ENCODE measurements at places on chromosomes 5 and 9.

GRCh38 chr9:132160802-132161742 is 786 bp upstream of the NTNG2 start:
- peak; percentile 39 for DNase-seq

DNA sequence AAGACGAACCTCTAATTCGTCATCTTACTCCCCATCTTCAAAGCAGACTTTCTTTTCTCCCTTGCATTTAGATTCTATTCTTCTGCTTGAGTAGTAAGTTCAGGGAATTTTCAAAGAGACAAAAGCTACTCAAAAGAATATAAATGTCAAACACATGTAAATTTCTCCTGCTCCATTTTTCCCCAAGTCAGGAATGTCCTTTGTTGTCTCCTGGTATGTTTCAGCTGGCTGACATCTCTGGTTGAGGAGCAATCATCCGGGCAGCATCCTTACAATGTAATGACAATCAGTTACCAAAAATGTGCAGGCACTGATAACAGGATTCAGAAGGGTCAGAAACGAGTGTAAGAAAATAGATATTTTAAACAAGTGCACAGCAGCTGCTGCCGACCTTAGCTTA is 47.6 kb upstream of the PPP1R2B start:
- DNase-seq: no peak

DNA sequence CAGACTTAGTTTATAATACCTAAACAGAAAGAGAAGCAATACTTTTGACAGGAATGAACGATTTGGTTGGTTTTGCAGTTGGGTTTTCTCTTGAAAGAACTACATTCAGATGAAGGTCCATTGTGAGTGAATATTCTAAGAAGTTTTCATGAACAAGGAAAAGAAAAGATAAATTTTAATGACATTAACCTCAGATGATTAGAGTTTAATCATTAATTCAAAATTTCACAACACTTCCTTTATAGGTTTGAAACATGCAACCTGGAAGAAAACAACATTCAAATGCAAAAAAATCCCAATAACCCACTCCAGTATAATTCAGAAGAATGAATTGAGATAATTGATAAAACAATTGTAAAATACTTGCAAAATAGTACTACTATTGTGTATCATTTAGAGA is 23.8 kb downstream of the EQTN start:
- no peak for DNase-seq

DNA sequence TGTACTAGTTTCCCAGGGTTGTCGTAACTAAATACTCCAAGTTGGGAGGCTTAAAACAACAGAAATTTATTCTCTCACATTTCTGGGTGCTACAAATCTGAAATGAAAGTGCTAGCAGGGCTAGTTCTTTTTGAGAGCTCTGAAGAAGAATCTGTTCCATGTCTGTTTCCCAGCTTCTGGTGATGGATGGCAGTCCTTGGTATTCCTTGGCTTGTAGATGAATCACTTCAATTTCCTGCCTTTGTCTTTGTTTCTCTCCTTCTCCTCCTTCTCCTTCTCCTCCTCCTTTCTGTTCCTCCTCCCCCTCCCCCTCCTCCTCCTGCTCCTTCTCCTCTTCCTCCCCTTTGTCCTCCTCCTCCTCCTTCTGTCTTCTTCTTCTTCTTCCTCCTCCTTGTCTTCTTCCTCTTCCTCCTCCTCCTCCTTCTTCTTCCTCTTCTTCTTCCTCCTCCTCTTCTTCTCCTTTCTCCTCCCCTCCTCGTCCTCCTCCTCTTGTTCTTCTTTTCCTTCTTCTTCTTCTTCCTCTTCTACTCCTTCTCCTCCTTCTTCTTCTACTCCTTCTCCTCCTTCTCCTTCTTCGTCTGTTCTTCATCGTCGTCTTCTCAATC is 104.7 kb upstream of the ANKRD55 start:
- DNase-seq: no peak

DNA sequence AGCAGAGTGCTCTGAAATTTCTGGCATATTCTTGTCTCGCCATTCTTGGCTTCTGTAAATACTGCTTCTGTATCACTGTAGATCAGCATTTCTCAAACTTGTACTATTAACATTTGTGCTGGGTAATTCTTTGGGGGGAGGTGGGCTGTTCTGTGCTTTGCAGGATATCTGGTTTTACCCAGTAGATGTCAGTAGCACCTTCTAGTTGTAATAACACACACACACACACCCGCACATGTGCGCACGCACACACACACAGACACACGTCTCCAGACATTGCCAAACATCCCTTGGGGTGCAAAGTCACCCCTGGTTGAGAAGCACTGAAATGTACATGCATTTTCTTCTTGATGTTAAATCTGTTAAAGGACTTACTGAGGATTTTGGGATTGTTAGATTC is 304.1 kb downstream of the MAT2B start:
- no peak for DNase-seq

- no peak for DNase-seq
Measured at GRCh38 chr5:72503888-72504491, 3.2 kb downstream of the ZNF366 start.

- DNase-seq: no peak
Measured at GRCh38 chr9:17993024-17993423, 414.2 kb downstream of the SH3GL2 start.

DNA sequence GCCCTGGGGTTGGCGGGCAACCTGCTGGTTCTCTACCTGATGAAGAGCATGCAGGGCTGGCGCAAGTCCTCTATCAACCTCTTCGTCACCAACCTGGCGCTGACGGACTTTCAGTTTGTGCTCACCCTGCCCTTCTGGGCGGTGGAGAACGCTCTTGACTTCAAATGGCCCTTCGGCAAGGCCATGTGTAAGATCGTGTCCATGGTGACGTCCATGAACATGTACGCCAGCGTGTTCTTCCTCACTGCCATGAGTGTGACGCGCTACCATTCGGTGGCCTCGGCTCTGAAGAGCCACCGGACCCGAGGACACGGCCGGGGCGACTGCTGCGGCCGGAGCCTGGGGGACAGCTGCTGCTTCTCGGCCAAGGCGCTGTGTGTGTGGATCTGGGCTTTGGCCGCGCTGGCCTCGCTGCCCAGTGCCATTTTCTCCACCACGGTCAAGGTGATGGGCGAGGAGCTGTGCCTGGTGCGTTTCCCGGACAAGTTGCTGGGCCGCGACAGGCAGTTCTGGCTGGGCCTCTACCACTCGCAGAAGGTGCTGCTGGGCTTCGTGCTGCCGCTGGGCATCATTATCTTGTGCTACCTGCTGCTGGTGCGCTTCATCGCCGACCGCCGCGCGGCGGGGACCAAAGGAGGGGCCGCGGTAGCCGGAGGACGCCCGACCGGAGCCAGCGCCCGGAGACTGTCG is 976 bp downstream of the RXFP3 start:
- DNase-seq: no peak

DNA sequence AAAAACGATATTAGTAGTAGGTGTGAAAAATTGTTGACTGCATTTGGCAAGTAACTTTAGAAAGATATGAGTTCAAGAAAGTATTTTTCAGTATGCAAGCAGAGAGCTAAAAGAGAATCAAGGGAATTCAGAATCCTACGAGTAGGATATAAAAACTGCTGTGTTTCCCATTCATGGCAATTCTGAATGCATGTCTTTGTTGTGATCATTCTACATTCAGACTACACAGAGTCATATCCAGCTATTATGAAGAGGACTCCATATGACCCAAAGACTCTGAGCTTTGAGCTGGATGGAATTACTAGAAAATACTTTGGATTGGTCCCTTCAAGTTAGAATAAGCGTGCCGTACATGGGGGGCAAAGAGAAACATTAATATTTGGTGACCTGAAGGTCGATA is 12.0 kb downstream of the IFNE start:
- no peak for DNase-seq

GRCh38 chr5:5423586-5423985 is 1.1 kb downstream of the ICE1 start:
- no peak for DNase-seq

- no peak for DNase-seq
Measured at GRCh38 chr9:93061791-93062763, 3.6 kb downstream of the SUSD3 start.

DNA sequence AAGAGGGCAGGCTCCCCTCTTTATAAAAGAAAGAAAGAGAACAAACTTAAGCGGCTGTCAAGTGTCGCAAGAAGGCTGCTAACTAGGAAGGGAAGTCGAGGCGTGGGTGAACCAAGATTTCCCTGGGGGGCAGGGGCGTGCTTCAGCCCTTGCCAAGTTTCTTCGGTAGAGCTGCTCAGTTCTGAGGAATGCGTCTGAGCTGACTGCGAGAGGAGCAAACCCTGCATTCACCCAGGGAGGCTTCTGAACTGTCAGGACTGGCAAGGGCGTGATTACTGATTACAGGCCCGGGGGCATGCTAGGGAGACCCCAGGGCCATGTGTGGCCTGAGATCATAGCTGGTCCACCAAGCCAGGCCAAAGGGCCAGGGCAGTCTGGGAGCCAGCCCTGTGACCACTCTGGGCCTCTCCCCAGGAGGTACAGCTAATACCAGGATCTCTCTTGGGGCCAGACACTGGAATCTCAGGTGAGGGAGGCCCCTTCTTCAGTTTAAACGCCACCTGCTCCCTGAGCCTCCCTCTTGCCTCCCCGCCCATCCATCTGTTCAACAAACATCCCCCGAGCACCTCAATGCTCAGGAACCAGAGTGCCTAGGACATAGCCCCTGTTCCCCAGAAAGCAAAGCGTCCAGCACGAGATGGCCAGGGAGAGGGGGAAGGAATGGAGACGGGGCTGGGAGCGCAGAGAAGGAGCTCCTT is 30.9 kb downstream of the SARDH start:
- DNase-seq: peak; percentile 60

- no peak for DNase-seq
Measured at GRCh38 chr5:107873877-107874276, 203.1 kb upstream of the EFNA5 start.

DNA sequence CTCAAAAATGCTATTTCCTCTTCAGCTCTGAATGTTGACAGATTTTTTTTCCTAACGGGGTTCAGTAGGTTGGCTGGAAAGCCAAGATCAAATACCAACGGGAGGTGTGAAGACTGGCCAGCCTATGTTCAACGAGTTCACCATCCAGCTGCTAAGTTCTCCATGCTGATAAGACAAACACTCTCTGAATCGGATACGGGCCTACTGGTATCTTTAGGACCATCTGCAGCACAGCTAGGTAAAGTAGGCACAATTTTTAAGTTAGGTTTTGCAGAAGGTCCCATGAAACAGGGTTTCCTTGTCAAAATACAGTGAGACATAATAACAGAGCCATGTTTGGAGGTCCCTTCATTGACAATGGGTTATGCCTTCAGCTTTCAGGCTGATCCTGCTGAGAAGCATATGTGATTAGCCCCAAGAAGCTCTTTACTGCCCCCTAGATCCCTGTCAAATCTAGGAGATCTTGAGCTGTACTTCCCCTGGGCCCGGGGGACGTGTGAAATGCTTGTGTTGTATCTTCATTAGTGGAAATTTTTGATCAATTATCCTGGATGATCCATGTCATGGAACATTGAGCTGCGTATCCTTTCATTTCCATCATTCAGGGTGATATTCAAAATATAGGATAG is 60.6 kb downstream of the PGM5 start:
- no peak for DNase-seq

- DNase-seq: no peak
Measured at GRCh38 chr5:9497347-9497746, 48.5 kb downstream of the SEMA5A start.

GRCh38 chr9:16031971-16032370 is 479.1 kb downstream of the CCDC171 start:
- DNase-seq: no peak

GRCh38 chr5:132476876-132477781 is 13.4 kb downstream of the IRF1 start:
- DNase-seq: no peak

GRCh38 chr5:1428107-1428506 is 17.1 kb downstream of the SLC6A3 start:
- DNase-seq: no peak

DNA sequence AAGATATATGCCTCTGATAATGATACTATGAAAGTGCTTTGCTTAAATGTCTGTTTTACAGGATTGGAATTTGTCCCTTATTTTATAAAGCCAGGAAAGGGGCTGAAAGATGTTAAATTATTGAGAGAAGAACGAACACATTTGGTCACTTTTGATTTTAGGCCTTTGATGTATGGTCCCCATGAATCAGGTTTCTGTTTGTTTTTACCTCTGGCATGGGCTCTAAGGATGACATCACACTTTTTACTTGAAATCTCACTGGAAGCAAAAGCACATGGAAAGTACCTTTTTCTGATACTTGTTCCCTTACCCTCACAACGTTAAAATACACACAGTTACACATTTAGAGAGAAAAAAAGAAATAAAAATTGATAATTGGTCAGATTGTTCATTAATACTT is 6.9 kb downstream of the OTULIN start:
- DNase-seq: no peak

DNA sequence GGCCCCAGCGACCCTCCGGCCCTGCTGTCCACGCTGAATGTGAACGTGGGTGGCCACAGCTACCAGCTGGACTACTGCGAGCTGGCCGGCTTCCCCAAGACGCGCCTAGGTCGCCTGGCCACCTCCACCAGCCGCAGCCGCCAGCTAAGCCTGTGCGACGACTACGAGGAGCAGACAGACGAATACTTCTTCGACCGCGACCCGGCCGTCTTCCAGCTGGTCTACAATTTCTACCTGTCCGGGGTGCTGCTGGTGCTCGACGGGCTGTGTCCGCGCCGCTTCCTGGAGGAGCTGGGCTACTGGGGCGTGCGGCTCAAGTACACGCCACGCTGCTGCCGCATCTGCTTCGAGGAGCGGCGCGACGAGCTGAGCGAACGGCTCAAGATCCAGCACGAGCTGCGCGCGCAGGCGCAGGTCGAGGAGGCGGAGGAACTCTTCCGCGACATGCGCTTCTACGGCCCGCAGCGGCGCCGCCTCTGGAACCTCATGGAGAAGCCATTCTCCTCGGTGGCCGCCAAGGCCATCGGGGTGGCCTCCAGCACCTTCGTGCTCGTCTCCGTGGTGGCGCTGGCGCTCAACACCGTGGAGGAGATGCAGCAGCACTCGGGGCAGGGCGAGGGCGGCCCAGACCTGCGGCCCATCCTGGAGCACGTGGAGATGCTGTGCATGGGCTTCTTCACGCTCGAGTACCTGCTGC is 839 bp downstream of the KCNV2 start:
- DNase-seq: no peak

- DNase-seq: no peak
Measured at GRCh38 chr5:158947846-158948245, 151.9 kb downstream of the EBF1 start.

DNA sequence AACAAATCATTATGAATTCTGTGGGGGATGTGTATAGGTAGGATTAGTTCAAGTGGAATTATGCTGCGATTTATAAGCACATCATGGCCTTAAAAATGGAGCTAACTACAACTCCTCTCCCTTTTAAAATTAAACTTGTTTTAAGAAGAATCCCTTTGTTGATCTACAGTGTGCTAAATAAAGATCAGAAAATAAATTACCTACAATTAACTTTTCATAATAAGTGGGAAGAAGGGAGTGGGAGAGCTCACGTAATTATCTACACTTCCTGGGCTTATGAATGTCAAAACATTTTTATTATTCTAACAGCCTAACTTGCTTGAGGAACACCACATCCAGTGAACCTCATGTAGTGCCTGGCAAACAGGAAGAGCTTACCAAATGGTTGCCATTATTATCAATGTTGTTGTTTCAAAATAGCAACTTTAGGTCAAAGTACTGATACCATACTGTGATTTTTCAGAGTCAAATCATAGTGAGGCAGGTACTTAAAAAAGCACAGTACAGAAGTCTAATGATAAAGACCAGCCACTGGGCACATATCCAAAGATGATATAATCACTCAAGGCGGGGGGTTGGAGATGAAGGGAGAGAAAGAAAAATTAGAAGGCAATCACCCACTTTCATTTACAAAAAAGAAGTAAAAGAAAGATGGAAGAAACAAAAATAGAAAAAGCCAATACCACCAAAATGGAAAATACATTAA is 174.0 kb downstream of the RAPGEF6 start:
- DNase-seq: no peak

Measured in right hindlimb (tissue), 1 donor.